WERI-Rb-1 (cell line): ENCODE measurements at places on chromosomes 16 and 17.

DNA sequence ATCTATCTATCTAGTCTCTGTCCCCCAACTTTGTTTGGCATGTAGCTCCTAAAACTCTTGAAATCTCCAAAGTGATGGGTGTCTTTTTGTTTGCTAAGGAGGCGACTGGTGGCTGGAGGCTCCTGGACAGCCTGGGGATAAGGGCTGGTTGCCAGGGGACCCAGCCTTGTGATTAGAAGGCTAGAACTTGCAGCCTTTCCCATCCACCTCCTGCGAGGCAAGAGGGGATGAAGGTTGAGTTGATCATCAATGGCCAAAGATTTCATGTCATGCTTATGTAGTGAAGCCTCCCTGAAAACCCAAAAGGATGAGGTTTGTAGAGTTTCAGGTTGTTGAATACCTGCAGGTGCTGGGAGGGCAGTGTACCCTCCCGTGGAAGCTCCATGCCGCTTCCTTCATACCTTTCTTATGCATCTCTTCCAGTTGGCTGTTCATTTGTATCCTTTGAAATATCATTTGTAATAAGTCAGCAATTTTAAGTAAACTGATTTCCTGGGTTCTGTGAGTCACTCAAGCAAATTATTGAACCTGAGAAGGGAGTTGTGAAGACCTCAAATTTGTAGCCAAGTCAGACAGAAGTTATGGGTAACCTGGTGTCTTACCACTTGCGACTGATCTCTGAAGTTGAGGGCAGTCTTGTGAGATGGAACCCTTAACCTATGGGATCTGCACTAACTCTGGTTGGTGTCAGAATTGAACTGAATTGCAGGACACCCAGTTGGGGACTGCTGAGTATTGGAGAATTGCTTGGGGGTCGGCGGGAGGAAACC, 202.4 kb downstream of the SEC14L1 start:
- DNase-seq = peak; percentile 1

GRCh38 chr16:89571636-89572035, 3.9 kb upstream of the CPNE7 start:
- no peak for DNase-seq

GRCh38 chr17:79667746-79668145, 56.9 kb upstream of the RBFOX3 start:
- peak; percentile 5 for DNase-seq

- no peak for DNase-seq
Measured at GRCh38 chr17:30520882-30521281, 43.7 kb downstream of the GOSR1 start.

GRCh38 chr17:39753514-39754160, 15.9 kb downstream of the GRB7 start:
- DNase-seq = no peak

DNA sequence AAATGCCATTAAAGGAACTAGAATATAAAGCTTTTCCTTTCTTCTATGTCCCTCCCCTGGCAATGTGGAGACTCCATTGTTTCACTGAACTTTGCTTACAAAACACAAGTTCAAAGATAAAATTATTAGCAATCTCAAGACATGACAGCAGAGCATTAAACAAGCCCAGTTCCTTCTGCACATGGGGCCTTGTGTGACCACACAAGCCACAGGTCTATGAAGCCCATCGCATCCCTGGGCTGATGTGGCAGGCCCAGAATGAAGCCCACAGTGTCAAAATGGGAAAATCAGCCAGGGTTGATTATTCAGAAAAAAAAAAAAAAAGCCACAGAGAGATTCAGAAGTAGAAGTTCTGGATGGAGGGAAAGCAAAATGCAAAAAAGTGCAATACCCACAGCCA, 12.9 kb upstream of the SLC39A11 start:
- no peak for DNase-seq

- DNase-seq = no peak
Measured at GRCh38 chr17:49491192-49491769, 3.8 kb upstream of the NGFR start.

- no peak for DNase-seq
Measured at GRCh38 chr17:77375108-77375916, 234.5 kb downstream of the SEC14L1 start.

GRCh38 chr17:40516581-40517285, 15.3 kb upstream of the TNS4 start:
- DNase-seq = no peak

GRCh38 chr16:77335652-77336234, 99.1 kb downstream of the ADAMTS18 start:
- DNase-seq = no peak

DNA sequence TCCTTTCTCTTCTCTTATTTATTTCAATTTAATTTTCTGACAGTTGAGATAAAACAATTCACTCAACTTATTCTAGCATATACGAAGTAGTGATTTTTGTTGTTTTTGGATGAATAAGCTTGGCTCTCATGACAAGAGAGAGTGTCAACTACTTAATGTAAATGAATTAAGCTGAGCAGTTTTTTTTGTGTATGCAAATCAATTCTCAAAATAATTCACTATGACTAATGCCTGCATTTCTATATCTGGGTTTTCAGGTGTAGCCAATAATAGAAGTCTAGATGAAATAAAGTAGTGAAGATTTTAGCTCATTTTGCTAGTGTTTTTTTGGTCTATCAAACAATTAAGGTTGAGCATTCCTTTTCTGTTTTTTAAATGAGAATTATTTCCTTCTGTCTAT, 1354.0 kb downstream of the CDH8 start:
- DNase-seq = no peak

DNA sequence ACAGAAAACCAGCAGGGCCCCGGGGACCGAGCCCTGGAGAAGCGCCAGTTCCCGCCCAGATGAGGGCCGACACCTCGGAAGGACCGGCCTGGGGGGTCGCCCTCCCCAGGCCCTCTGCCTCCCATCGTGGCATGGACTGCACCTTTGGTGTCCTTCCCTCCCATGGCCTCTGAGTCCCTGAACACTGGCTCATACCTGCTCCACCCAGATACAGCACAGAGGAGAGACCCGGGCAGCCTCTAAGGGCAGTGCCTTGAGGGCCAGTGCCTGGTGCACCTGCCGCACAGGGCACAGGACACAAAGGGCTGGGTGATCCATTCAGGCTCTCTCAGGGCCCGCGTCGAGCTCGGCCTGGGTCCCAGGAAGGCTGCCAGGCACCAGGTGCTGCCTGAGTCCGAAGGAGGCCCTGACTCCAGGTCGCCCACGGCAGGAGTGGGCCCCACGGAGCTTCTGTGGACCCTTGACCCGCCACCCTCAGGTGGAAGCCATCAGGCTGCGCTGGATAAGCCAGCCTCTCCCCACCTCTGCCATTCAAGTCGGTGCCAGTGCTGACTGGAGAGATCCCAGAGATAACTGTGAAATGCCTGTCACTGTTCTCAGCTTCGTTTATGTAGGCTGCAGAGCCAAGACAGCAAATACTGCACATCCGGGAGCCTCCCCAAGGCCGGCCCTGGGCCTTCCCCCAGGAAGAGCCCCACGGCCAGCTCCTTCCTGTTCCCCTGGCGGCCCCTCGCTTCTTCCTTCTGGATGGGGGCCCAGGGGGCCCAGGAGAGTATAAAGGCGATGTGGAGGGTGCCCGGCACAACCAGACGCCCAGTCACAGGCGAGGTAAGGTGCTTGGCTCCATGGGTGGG, at the start of gene ZG16B:
Gene ZG16B, plus strand, starts transcription at position 803 of the 854 bp plus-strand sequence. CDS start 139 bp downstream, outside the sequence.
- no peak for DNase-seq
